ENCODE measurements at places on chromosomes 5 and 9.

GRCh38 chr5:50922942-50923767 is 256.7 kb downstream of the PARP8 start:
- no peak for DNase-seq

GRCh38 chr5:173328844-173329490 is 753 bp upstream of the STC2 start:
- DNase-seq = no peak

DNA sequence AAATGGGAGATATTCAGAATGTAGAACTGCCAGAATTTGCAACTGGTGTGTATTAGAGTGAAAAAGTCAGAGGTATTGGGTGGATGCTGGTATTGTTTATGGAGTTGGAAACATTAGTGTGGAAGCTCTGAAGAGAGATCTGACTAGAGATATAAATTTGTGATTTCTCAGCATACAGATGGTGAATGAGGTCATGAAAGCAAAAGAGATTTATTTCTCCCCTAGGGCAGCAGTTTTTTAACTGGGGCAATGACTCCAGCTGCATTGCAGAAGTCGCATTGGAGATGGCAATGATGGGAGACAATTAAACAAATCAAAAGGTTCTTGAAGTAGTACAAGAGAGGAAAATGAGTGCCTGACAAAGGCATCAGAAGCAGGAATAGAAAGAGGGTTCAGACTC is 64.9 kb downstream of the CETN3 start:
- no peak for DNase-seq

DNA sequence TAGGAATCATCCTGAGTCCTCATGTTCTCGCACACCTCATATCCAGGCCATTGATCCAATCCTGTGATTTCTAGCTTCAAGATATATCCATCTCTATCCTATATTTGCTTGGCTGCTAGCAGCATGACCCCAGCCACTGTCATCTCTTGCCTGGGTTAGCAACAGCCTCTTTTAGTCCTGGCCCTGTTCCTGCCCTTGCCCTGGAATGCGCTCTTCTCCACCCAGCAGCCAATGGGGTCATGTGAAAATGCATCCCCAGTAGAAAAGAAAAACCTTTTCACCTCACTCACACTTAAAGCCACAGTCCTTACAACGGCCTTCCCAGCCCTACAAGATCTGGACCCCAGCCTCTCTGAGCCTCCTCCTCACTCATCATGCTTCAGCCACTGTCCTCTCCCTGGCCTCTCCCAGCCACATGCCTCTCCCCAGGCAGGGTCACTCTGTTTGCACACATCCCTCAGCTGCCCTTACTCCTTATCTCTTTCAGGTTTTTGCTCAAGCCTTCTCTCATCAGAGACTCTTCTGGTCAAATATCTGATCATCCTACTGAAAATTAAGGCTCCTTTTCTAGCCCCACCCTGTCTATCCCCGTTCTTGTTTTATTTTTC is 34.3 kb upstream of the NR3C1 start:
- DNase-seq = no peak

DNA sequence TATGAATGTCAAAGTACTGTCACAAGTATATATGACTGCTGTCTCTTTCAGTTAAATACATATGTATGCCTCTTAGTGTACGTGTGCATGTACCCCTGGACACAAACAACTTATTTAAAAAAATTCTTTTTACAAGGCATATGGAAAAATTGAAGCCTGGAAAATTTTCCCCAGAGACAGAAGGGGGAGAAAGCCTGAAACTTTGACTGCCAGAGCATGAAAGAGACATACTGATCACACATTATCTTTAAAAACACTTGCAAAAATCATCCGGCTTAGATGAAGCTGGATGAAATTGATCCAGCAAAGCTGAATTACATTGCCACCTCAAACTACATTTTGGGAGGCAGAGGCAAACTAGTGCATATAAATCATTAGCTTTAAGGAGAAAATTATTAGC is 88.0 kb upstream of the NFIB start:
- DNase-seq = no peak

GRCh38 chr5:14873093-14873492 is 1.5 kb upstream of the ANKH start:
- DNase-seq = no peak

DNA sequence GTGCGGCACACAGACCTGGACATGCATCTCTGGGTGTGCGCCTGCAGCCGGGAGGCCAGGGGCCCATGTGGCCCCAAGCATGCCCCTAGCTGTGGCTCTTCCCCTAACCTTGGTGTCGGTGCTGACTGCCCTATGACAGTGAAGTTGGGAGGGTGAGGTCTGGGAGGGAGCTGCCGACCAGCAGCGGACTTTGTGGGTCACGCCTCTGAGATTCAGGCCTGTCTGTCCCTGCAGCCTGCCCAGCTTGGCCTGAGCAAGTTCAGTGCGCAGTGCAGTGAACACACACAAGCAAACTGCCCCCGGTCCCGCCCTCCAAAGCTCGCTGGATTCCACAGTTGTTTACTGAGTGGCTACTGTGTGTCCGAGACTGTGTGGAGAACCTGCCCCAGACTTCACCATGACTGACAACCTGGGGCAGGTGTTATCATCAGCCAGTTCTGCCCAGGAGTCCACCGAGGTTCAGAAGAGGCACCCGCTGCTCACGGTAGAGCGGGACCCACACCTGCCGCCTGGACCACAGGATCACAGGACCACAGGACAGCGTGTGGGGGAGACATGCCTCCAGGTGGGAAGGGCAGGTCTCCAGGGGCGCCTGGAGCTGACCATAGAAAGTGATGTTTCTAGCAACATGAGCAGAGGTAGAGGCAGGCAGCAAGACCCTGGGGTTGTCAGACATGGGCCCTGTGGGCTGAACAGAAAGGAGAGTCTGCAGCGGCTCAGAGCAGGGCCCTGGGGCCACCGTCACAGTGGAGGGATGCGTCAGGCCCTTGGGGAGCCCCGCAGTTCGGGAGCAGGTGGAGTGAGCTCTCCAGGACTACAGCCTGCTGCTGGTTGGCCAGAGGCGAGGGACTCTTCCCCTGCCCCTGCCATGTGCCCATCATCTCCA is 105.1 kb downstream of the PHF2 start:
- no peak for DNase-seq

GRCh38 chr9:7534211-7534935 is 265.2 kb downstream of the DMAC1 start:
- DNase-seq = no peak

- DNase-seq = peak; percentile 21
These were observed 7.6 kb downstream of the ARPC5L start for GRCh38 chr9:124869466-124869985.

- DNase-seq = no peak
These were observed 215.4 kb upstream of the NR4A3 start for GRCh38 chr9:99606296-99606695.

GRCh38 chr5:16668631-16669030 is 51.8 kb upstream of the RETREG1 start:
- no peak for DNase-seq

DNA sequence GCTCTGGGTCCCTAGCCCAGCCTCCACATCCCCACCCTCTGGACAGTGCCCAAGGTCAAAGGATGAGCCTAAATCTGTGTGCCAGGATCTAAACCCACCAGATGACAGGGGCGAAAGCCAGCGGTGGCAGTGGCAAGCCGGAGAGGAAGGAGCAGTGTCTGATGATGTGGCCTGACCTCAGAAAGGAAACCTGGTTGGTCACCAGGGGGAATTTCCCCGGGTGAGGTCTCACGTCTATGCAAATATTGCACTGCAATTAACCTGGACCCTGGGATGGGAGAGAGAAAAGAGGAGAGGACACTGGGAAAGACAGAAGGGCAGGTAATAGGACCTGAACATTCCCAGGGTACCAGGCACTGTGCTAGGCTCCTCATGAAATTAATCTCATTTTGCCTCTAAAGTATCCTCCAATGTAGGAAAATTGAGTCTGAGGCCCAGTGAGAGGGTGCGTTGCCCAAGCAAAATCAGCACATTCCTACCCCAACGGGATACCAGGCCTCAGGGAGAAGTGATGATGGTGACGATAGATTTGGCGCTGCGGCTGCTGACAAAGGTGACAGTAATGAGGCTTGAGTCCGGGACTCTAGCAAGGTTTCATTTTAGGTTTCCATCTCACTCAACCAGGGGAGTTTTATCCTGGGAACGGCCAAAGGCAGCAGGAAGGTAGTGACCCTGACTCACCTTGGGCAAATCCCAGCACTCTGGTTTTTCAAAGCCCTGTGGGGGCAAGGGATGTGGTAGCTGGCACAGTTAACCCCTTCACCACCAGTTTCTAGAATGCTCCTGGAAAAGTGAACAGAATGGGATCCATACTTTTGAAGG is 13.4 kb upstream of the TNIP1 start:
- DNase-seq = no peak

DNA sequence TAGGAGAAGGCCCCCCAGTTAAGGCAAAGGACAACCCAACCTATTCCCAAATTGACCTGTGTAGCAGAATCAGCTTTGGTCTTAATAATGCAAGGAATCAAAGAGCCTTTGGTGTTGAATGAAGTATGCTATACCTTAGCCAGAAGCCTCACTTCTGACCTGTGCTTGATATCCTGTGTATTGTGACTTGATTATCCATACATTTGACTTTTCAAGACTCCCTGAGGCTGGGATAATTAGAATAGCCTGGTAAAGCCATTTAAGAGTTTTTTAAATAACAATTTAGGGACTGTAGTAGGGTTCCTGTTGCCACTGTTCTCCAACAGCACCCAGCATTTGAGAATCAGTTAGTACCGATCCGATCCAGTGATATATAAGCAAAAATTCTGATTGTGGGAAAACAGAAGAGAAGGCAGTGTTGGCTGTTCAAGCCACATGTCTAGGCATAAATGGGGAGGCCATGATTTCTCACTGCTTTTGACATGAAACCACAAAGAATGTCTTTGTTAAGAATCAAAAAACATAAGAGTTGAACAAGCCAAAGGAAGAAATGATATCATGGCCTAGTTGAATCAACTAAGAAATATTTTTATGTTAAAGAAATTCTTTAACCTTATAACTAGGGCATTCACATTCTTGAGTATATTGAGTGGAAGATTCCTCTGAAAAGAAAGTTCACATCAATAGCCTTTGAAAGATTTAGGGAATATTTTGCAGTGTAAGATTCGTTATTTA is 98.9 kb downstream of the F2RL2 start:
- DNase-seq = no peak

DNA sequence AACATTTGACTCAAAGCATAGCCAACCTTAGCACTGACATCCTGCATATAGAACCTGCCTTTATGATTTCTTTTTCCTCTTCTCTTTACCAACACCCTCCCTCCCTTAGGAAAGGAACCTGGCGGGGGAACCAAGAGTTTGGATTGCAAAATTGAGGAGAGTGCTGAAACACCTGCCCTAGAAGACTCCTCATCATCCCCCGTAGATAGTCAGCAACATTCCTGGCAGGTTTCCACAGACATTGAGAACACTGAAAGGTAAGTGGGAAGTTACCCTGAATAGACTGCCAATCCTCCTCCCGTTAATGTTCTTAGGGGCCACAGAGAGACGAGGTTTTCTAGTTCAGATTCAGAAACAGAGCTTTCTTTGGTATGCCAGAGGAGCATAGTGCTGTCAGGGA is 88.8 kb downstream of the RGS7BP start:
- no peak for DNase-seq

DNA sequence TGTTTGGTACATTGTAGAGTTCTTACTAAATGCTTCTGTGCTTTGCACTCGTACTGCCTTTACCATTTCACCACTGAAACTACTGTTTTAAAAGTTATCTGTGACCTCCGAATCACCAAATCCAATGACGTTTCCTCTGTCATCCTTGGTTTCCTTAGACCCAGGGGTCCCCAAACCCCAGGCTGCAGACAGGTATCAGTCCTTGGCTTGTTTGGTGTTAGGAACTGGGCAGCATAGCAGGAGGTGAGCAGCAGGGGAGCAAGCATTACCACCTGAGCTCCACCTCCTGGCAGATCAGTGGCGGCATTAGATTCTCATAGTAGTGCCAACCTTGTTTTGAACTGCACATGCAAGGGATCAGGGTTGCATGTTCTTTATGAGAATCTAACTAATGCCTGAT is 26.8 kb upstream of the APC start:
- no peak for DNase-seq

DNA sequence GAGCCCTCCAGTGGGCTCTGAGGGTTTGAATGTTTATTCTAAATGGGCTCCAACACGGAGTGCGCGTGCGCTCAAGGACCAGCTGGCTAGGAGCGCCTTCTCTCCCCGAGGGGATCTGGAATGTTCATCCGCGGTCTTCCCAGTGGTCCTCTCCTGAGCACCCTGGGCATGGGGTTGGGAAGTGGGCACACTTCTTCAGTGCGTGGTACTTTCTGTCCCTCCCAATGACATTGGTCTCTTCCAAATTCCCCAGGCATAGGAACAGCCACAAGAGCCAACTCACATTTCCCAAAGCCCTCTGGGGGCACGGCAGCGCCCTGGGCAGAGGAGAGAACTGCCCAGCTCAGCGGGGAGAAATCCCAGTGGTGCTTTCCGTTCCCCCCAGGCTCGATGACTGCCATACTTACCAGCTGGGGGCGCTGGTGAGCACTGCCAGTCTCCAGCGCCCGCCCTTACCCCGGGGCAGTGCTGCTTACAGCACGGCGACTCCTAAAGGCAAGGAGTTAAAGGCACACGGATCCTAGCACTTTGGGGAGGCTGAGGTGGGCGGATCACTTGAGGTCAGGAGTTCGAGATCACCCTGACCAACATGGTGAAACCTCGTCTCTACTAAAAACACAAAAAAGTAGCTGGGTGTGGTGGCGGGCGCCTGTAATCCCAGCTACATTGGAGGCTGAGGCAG is 29.9 kb upstream of the OBP2B start:
- no peak for DNase-seq

- no peak for DNase-seq
These were observed 260.3 kb upstream of the KLF4 start for GRCh38 chr9:107749787-107750444.

GRCh38 chr5:14178671-14179211 is 35.6 kb downstream of the TRIO start:
- no peak for DNase-seq

GRCh38 chr5:60377826-60378225 is 322.1 kb downstream of the DEPDC1B start:
- no peak for DNase-seq

DNA sequence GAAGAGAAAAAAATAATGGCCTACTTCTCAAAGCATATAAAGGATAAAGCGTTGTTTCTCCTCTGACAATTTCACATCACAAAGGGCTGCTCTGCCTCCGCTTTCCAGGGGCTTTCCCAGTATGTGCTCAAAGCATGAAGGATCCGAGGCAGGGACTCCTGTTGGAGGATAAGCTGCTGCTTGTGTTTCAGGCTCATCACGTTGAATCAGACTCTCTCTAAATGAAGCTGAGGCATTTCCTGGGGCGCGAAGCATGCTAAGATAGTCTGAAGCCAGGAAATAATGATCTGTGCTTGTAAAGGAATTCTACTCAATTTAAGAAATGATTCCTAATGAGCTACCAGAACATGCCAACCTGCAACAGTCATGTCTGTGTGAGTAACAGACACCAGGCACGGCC is 97.5 kb downstream of the MARCHF11 start:
- no peak for DNase-seq

- no peak for DNase-seq
These were observed 184.6 kb downstream of the ACTL7B start for GRCh38 chr9:108671176-108671575.

GRCh38 chr5:132501961-132502931 is 11.7 kb upstream of the IRF1 start:
- no peak for DNase-seq

All from stimulated activated CD8-positive, alpha-beta memory T cell treated with anti-CD3 and anti-CD28 coated beads, Interleukin-4, amount 100 ng/mL, for 1 hour (primary cell).